Activated T-helper 1 cell treated with anti-CD3 and anti-CD28 coated beads, Interleukin-12 subunit alpha, Interleukin-12 subunit beta, Interleukin-2, Interleukin-4 antibody, amounts not matched to agents 30 ng/mL and 10 ng/mL and 1 ng/mL, durations not matched to agents 14 hours and 24 hours and 36 hours (primary cell): ENCODE measurements at places on chromosomes 16 and 17.
A peak's percentile ranks its signal among the peaks of the same experiment; 100 is the strongest.

GRCh38 chr17:33667671-33668070 lies 374.6 kb upstream of the ASIC2 start:
- DNase-seq = no peak

DNA sequence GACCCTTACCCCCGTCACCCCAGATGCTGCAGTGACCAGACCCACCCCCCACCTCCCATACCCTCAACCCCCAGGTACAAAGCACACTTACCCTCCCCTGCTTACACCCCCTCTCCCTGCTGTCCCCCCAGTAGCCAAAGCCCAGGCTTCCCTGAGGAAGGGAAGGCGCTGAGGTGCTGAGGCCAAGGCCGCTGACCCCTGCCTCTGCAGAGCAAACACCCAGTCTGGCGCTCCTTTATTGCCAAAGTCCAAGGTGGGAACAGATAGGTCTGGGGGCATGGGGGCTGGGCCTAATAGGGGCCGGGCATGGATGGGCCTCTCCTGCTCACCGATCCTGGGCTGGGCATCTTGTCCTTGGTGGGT lies 683 bp downstream of the LCAT start:
- DNase-seq = no peak

GRCh38 chr17:31811101-31811500 lies 47.9 kb downstream of the COPRS start:
- no peak for DNase-seq

GRCh38 chr17:28511858-28512461 lies 5.8 kb downstream of the FOXN1 start:
- no peak for DNase-seq

DNA sequence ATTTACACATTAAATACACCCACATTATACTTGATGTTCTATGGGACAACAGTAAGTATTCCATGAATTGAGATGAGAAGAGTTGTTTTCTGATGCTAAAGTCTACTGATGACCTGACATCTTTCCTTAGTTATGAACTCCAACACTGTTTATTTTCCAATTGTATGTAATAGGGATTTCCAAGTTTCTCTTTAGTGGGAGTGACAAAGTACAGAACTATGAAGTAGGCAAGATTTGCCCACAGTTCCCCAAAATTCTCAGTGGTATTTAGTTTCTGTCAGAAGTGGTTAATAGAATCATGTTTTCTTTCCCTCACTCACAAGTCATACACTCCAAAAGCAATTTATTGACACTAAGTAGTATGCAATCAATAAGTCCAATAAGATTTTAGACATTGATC lies 22.5 kb upstream of the ABCA6 start:
- DNase-seq = no peak

GRCh38 chr17:70588003-70588402 lies 418.7 kb downstream of the KCNJ2 start:
- no peak for DNase-seq

- no peak for DNase-seq
Observed at GRCh38 chr16:3986235-3986544, 105.7 kb upstream of the CREBBP start.

DNA sequence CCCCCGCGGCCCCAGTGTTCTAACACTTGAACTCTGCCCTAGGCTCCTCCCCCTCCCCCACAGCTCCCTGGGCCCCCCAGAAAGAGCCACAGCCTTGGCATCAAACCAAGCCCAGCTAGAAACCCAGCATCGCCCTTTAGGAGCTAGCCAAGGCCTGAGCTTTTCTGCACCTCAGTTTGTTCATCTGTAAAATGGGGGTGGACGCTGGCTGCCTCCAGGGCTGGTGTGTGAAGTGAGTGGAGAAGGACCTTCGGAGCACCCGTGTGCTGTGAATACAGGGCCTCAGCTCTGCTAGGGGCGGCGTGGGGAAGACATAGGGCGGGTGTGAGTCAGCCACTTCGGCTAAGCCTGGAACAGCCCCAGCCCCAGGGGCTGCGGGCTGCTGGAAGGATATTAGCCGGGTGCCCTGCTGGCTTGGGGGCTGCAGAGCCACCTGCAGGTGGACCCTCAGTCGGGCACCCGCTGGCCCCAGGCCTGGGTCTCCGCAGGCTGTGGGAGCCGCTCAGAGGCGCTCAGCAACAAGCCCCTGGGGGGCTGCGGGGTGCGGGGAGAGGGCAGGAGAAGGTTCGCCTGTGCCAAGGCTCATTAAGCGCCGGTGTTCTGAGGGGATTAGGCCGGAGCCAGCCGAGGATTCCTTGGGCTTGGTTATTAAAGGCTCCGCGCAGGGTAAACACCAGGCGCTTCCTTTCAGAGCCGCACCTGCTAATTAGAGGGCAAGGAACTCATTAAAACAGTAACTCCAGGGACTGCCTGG lies 217.0 kb upstream of the CIBAR2 start:
- no peak for DNase-seq

DNA sequence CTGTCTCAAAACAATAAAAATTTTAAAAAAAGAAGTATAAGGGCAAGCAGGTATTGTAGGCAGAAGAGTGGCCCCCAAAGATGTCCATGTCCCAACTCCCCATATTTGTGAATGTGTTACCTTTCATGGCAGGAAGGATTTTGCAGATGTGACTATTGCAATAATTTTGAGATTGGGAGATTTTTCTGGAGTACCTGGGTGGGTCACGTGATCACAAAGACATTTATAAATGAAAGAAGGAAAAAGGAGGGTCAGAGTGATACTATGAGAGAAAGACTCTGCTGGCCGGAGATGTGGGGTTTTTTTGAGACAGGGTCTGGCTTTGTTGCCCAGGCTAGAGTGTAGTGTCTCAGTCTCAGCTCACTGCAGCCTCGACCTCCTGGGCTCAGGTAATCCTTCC lies 27.4 kb upstream of the PAFAH1B1 start:
- DNase-seq = no peak

DNA sequence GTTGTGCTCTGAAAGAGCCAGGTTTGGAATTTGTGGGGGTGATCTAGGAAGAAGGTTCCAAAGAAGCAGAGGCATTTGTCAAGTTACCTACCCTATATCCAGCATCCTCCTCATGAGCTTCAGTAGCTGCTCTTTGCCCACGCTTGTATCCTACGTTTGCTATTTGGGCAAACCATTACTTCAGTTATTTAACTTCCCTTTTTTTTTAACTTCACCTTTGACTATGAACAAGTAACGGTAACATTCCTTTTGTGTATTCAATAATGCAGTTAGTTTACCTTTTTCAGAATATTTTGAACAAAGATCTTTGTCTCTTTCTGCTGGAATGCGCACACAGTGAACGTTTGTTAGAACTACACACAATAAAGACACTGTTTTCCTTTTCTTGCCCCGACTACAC lies 41.5 kb downstream of the CYB5B start:
- no peak for DNase-seq

DNA sequence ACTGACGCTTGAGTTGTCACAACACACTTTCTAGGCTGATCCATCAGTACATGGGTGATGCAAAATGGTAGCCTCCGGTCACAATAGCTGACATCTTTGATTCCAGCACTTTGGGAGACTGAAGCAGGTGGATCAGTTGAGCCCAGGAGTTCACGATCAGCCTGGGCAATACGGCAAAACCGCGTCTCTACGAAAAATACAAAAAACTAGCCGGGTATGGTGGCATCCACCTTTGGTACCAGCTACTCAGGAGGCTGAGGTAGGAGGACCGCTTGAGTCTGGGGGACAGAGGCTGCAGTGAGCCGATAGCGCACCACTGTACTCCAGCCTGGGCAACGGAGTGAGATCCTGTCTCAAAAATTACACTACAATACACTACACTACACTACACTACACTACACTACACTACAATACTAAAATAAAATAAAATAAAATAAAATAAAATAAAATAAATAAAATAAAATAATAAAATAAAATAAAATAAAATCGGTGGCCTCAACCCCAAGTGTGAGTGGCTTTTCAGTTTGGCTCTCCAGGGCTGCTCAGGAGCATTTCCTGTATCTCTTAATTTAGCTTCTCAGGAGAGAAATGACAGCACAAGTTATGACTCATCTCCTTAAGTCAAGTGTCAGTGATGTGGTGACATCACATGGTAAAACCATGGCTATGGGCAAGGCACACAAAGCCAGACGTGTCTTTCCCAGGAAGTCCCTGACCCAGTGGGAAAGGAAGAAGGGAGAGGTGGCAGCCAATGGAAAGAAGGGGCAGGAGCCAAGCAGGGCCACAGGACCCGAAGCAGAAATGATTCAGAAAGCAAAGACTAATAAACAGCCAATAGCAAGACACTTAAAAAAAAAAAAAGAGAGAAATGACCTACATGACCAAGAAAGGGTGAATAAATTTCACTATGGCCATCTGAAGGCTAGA lies 75.3 kb upstream of the TBC1D3K start:
- DNase-seq = peak; percentile 60

DNA sequence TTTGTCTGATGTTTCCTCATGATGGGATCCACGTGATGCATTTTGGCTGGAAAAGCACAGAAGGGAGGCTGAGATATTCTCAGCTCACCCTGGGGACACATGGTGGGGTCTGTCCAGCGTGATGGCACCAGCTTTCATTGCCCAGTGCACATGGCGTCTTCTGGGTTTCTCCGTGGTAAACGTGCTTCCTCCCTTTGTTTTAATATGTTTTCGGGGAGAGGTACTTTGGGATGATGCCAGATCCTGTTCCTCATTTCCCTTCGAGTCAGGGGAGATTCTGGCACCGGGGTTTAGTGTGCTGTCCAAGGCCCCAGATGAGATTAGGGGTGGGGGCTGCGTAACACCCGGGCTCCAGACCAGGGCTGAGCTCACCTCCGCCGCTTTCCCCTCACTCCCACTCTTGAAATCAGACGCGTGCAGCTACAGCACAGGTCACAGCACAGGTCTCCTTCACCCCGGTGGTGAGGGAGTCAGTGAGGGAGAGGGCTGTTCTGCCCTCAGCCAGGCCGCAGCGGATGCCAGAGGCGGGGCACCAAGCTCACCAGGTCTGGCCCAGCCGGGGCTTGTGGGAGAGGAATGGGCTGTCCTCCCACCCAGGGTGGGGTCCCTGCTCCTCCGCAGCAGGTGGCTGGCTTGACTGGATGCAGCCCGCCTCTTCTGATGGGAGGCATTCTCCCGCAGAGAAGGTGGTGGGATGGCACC lies 33.9 kb downstream of the COX4I1 start:
- no peak for DNase-seq

GRCh38 chr16:4325253-4325758 lies 9.4 kb downstream of the GLIS2 start:
- DNase-seq = no peak

- DNase-seq = no peak
Observed at GRCh38 chr17:19590912-19591551, 57.4 kb downstream of the SLC47A1 start.

DNA sequence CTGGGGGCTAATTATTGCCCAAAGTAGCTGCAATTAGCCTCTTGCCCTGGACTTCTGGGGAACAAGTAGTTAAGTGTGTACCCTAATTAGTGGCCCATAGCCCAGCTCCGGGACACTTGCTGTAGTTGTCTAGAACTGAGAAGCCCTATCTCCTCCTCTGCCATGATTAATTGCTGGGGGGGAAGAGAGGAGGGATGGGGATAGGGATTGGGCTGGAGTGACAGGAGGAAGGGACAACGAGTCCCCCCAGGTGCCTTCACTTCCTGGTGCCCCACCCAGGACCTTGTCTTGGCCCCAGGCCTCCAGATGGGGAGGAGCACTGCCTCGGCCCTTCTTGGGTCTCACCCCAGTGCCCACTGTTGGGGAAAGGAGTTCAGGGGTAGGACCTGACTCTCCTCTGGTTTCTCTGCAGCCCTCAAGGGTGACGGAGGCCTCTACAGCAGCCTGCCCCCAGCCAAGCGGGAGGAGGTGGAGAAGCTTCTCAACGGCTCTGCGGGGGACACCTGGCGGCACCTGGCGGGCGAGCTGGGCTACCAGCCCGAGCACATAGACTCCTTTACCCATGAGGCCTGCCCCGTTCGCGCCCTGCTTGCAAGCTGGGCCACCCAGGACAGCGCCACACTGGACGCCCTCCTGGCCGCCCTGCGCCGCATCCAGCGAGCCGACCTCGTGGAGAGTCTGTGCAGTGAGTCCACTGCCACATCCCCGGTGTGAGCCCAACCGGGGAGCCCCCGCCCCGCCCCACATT lies 17.4 kb downstream of the NGFR start:
- no peak for DNase-seq

- no peak for DNase-seq
Observed at GRCh38 chr16:56888806-56889205, 23.8 kb downstream of the SLC12A3 start.

- DNase-seq = no peak
Observed at GRCh38 chr17:27569884-27570577, 61.0 kb upstream of the LGALS9 start.

DNA sequence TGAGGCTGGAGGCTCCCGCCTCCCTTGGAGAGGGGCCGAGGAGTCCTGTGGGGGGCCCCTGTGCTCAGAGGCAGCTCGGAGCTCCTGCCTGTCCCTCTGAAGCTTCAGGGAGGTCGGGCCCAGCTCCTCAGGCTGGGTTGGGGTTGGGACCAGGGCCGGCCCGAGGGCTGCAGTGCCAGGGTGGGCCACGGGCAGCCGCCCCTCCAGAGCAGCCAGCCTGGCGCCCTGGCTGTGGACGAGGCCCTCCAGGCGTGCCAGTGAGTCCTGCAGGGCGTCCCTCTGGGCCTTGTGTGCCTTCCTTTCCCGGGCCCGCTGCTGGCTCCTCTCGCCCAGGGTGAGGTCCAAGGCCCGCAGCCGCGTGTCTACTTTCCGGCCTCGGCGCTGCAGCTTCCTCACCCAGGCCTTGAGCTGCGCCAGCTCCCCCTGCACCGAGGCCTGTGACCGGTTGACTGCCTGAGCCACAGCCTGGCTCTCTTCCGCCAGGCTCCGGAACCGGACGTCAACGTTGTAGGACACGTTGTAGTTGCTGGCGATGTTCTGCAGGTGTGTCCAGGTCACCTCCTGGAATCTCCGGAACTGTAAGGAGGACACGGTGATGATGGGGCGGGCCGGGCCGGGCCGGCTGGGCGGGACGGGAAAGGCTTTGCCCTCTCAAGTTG lies 1.2 kb downstream of the PTX4 start:
- no peak for DNase-seq

DNA sequence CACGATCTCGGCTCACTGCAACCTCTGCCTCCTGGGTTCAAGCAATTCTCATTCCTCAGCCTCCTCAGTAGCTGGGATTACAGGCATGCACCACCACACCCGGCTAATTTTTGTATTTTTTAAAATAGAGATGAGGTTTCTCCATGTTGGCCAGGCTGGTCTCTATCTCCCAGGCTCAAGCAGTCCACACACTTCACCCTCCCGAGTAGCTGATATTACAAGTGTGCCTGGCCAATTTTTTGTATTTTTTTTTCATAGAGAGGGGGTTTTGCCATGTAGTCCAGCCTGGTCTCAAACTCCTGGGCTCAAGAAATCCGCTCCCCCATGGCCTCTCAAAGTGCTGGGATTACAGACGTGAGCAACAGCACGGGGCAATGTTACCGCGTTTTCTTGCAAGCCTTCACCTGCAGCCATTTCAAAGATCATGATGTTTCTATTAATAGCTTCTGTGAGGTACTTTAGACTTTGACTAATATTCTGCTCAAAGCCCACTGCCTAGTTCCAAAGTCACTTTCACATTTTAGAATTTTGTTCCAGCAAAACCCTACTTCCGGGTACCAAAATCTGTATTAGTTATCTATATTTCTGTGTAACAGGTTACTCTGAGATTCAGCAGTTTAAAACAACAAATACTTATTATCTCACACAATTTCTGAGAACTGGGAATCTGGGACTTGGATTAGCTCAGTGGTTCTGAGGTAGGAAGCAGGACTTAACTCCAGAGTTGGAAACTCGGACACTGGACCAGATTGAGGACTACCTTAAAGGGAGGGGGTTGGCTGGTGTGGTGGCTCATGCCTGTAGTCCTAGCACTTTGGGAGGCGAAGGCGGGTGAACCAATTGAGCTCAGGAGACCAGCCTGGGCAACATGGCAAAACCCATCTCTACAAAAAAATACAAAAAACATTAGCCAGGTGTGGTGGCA lies 12.0 kb upstream of the MED13 start:
- no peak for DNase-seq
